ENCODE measurements at places on chromosomes 5 and 9.

DNA sequence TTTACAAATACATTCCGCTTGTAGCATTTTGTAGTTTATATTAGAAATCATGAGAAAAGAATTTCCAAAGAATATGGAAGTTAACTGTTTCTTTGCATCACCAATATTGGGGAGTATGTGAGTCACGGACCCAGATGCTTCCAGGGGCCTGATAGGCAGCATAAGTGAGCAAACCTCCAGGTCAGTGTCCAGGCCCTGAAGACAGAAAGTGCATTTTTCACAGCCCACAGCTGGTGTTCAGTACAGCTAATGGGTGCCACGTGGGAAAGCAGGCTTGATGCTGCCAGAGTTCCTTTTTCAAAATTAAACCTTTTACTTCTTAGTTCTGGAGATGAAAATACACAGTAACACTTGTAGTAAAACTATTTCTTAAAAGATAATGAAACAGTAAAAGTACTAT, 454.4 kb upstream of the ACTBL2 start:
- no peak for DNase-seq

DNA sequence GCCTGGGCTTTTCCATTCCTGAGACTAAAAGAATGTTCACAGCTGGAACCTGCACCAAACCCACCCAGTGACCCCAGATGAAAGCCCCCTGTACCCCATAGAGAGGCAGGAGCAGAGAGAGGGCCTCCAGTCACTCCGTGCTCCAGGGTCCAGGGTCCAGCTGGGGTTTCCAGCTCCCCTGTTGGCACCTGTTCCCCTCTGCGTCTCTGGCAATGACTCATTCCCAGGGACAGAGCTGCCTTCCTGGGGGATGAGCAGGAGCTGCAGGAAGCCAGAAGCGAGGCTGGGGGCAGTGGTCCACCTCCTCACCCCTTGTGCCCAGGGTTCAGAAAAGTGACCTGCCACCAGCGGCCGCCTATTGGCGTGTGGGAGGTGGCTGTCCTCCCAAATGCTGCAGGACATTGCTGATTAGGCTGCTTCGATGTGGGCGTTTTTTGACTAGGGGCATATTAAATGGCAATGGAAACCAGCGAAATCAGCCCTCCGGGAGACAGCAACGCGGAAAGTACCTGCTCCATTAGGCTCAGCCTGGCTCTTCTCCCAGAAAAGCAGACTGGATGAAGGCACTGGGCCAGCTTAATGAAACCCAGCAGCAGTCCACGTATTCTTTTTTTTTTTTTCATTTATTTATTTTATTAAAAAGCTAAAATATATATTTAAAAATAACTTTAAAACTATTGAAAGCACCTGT, 97.4 kb downstream of the DAP start:
- DNase-seq = no peak

GRCh38 chr5:54834121-54834842, 151.1 kb downstream of the ESM1 start:
- DNase-seq = no peak

DNA sequence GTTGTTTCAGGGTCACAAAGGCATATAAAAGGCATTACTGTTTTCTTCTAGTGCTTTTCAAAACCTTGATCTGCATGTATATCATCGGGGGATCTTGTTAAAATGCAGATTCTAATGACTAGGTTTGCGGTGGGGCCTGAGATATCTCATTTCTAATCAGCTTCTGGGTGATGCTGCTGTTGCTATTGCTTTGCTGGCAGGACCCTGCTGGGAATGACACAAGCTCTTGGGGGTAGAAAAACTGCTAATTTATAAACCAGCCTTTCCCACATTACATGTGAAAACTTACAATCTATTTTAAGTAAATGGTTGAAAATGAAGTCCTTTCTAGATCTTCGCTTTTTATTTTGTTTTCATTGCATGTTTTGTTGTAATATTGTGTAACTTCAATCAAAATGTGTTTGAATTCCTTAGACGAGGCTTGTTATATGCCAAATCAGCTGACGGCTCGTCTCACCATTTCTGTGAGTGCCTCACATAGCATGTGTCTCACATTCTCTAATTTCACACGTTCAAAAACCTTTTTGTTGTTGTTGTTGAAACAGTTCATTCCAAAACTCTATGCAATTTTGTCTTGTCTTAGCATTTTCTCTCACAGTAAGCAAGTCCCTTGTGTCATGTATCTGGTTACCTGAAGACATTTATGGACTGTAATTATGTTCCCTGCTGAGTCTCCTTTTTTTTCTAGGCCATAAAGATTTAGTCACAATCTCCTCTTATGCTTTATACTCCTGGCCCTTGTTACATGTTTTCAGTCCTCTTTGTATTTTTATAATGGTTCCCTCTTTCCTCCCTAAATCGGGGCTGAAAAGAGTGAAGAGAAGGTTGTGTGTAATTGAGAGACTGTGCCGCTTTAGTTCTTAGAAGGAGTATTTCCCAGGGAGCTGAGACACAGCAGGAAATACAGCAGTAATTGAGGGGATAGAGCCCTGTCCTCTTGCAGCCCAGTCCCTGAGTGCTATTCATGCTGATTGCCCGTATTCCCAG, 521.0 kb upstream of the SEMA6A start:
- DNase-seq = no peak

DNA sequence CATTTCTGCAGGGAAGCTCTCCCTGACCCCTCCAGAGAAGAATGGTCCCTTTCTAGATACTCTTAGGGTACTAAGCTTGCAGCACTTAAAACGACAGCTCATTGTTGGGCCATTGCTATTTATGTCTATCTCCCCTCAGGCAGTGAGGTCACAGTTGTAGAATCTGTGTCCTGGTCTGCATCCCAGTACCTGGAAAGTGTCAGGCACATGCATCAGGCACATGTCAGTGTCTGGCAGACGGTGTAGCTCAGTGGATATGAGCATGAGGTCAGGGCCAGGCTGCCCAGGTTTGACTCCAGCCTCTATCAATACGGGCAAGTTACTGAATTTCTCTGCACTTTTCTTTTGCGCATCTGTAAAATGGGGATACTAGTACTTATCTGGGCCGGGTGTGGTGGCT, 22.2 kb upstream of the EEIG1 start:
- peak; percentile 68 for DNase-seq

GRCh38 chr5:35960328-35960727, 21.9 kb upstream of the CAPSL start:
- DNase-seq = no peak

GRCh38 chr5:172453986-172454357, 353 bp downstream of the SH3PXD2B start:
- no peak for DNase-seq

- DNase-seq = no peak
Observed at GRCh38 chr5:107665036-107665570, 5.6 kb downstream of the EFNA5 start.
